ENCODE measurements at places on chromosomes 4 and X.

- DNase-seq = no peak
These were observed 113.8 kb upstream of the WDR17 start for GRCh38 chr4:175951794-175952193.

DNA sequence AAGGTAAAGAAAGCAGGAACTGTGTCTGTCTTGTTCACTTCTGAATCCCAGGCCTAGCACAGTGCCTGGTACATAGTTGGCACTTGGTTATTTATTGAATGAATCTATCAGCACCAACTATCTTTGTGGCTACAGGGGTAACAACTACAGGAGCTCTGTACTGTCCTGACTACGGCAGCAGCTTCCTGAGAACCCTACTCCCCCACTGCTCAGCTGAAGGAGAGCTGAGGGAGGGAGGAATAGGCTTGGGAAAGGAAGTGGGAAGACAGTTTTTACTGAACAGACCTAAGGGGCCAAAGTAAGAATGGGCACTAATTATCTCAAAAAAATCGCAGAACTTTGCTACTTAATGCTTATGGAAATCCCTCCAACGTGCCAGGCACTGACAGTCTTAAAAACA lies 156.1 kb upstream of the RAPGEF2 start:
- no peak for DNase-seq

DNA sequence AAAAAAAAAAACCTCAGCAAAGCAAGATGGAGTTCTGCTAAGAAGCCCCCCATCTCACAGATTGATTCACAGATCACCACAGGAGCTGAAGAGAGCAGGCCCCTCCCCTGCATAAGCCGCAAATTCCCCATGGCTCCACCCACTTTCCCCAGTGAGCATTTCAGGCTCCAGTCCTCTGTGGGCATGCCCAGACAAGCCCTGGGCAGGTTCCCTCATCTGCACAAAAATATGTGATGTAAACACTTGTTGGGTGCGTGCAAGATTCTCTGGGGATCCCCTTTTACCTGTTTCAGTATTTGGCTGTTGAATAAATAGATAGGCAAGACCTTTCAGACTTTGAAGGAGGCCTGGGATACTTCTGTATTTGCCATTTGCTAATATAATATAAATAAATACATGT lies 514.3 kb downstream of the PCDH7 start:
- no peak for DNase-seq

DNA sequence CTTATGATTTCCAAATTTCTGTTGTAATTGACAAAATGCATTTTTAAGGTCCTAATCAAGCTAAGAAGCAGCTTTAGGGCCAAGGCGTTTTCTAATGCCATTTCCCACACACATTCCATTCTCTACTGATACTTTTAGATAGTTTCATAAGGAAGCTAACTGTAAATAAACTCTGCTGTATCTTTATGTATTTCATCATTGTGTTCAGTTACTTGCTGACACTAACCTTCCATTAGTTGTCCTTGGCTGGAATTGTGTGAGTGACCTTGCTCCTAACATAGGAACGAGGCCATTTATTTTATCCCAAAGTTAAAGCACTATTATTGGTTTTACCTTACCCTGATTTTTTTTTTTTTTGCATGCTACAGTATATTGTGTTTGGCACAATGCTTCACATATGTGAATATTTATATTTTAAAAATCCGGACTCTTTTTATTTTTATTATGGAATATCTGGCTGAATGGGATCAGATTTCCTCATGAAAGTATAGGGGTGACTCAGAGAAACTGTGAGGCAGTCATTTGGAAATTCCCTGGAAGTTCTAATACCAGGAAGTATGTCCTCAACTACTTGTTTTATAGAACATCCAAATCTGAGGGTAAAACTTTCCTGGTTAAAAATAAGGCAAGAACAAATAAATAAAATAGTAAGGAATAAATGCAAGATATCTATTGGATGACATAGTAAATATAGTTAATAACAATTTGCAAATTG lies 62.7 kb upstream of the SORBS2 start:
- no peak for DNase-seq

DNA sequence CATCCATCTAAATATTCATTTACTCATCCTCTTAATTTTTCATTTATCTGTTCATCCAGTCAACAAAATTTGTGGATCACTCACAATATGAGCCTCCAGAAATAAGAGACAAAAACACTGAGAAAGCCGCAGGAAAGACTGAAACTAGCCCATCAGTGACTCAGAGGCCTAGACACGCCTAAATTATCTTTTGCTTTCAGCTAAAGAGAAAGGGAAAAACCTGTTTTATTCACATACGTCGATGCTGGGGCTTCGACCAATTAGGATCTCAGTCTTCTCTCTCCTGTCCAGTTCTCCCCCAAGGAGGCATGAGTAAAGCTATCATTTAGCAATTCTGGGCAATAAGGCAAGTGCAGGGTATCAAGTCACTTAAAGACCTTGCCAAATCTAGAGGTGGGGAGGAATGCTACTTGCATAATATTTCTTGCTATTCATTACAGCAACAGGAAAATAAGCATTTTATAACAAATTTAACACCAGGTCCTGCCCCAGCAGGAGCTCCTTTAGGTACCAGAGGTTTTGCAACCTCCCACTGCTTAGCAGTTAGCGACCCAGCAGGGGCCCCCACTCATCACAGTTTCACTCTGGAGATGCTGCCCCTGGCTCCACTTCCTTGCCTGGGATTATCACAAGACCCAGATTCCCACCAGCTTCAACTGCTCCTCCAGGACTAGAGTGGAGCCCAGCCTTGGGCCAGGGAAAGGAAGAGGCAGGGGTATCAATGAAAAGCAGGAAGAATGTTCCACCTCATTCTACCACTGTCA lies 30.1 kb upstream of the TMEM154 start:
- no peak for DNase-seq

DNA sequence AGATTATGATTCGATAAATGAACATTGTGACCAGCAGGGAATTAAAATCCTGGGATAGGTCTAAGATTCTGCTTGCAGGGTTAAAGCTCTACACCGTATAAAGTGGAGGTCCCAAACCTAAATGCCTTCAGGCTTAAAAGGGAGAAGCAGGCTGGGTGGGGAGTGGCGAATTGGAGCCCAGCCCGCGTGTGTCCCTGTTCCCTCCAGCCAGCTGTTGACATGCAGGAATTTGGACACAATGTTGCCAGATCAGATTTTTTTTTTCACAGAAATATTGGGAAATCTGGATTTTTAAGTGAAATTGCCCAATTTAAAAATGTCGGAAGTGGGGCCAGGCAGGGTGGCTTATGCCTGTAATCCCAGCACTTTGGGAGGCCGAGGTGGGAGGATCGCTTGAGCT lies 60.5 kb downstream of the ELF4 start:
- DNase-seq = no peak

- no peak for DNase-seq
These were observed 51.3 kb downstream of the RTL9 start for GRCh38 chrX:110409925-110410324.

DNA sequence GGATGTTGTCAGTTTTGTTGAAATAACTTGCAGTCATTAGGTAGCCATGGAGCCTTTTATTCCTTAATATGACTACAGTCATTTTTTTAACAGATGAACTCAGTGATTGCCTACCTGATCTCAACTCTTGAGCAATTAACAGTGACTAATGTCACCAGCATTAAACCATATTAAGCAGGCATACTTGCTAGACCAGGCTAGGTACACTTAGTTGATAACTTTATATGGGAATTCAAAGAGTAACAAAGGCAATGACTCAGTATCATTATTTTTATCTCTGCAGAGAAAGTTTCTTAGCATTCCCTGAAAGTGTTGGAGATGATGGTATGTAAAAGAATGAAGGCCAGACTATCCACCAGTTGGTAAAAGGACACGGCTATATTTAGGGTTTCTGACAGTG lies at the start of gene C4orf54:
Gene C4orf54 (minus strand): TSS at position 31 of the 400 bp plus-strand sequence. CDS start 3,180 bp downstream, outside the sequence.
- DNase-seq = no peak

DNA sequence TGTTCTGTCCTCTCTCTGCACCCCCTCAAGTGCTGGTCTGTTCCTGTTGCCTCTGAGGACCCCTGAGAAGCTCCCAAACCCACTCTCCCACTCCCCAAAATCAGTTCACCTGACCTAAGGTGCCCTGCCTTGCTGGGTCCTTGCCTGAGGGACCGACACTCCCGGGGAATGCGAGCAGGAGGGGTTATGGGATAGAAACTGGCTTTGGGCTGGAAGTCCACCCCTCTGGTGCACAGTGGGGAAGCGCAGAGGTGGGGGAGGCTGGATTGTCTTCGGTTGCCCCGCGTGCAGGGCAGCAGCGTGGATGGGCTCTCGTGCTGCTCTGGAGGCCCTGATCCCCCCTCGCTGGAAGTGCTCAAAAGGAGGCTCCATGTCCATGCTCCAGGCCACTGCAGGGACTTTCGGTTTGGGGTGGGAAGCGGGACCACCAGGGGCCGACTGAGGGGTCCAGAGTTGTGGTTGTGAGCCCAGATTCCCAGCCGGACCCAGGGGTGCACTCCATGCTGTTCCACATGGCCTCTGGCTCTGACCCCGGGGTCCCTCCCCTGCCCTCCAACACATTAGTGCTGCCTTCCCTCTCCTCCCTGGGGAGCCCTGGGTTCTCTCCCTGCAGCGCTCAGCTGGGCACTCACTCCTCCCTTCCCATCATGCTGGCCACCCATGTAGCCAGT lies 7.6 kb downstream of the SORCS2 start:
- no peak for DNase-seq

GRCh38 chr4:107736037-107736436 lies 16.0 kb upstream of the PAPSS1 start:
- no peak for DNase-seq

DNA sequence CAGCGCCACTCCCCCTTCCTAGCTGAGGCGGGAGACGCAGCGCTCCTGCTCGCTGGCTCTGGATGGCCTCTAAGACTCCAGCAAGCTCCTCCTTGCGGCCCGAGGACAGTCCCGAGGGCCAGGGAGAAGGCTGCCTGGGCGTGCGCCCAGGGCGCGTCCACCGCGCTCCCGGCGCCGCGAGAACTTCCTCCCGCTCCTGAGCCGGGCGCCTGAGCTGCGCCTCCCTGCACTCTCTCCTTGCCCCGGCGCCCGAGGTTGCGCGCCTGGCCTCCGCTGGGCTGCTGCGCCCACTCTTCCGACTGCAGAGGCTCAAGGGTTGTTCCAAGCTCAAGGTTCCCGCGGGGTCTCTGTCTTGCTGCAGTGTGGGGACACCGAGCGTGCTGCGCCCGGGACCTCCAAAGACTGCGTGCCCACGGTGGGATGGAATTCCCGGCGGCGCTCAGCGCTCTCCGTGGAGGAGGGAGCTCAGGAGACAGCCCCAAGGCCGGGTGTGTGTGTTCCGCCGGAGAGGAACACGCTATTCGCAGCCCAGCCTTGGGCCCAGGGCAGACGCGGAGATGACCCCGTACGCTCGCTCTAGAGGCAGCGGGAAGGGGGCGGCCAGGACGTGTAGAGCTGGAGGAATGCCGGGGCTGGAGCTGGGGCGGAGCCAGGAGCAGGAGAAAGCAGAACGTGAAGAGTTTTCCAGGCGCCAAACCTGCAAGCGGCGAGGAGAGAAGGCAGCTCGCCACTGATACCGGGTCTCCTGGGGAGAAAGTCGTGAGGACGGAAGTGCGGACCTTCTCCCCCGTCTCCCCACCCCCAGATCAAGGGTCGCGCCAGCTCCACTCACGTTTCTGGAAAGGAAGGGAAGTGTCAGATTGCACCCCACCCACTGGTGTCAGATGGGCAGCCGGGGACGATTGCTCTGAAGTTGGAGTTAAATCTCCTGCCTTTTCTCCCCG lies at the start of gene ARHGAP6:
Gene ARHGAP6 (minus strand): TSS at position 753 of the 944 bp plus-strand sequence. CDS start 1,092 bp downstream, outside the sequence.
- DNase-seq = no peak

GRCh38 chr4:76881375-76881774 lies 16.6 kb downstream of the SOWAHB start:
- DNase-seq = no peak

DNA sequence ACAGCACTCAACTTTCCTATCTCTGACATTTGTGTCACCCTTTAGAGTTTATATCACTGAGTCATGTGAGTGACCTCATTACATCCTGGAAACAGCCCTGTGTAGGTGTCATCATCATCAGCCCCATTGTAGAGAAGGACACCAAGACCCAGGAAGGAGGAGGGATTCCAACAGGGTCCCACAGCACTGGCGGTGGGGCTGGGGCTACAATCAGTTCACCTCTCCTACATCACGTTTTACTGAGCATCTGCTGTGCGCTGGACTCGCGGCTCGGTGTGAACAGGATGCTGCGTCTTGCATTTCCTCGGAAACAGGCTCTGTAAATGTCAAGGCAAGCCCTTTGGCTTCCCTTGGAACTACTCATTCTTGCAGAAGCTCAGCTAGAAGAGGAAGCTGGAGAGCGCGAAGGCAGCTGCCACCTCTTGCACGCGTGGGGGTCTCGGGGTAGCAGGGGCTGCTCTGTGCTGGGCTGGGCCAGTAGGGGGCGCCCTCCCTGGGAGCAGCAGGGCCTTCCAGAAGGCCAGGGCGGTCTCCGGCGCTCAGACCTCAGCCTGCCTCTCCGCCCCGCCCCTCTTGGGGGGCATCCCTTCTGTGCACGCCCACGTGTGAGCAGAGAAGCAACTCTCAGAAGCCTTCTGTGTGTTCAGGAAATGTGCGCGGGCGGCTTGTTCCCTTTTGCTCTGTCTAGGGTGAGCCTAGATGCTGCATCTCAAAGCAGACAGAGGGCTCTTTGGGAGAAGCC lies 29.0 kb downstream of the REELD1 start:
- peak; percentile 24 for DNase-seq

- DNase-seq = no peak
These were observed 272.5 kb downstream of the ARHGAP10 start for GRCh38 chr4:148004228-148004857.

GRCh38 chr4:164701665-164702064 lies 52.3 kb upstream of the SMIM31 start:
- no peak for DNase-seq

- no peak for DNase-seq
These were observed 85.7 kb downstream of the ZIC3 start for GRCh38 chrX:137651647-137652046.

GRCh38 chr4:82043809-82044137 lies 330.0 kb downstream of the HNRNPD start:
- DNase-seq = no peak

DNA sequence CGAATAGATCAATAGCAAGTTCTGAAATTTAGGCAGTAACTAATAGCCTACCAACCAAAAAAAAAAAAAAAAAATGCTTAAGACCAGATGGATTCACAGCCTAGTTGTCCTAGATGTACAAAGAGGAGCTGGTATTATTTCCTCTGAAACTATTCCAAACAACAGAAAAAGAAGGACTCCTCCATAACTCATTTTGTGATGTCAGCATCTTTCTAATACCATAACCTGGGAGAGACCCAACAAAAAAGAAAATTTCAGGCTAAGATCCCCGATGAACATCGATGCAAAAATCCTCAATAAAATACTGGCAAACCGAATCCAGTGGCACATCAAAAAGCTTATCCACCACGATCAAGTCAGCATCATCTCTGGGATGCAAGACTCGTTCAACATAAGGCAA lies 1557.9 kb downstream of the C4orf33 start:
- DNase-seq = no peak

DNA sequence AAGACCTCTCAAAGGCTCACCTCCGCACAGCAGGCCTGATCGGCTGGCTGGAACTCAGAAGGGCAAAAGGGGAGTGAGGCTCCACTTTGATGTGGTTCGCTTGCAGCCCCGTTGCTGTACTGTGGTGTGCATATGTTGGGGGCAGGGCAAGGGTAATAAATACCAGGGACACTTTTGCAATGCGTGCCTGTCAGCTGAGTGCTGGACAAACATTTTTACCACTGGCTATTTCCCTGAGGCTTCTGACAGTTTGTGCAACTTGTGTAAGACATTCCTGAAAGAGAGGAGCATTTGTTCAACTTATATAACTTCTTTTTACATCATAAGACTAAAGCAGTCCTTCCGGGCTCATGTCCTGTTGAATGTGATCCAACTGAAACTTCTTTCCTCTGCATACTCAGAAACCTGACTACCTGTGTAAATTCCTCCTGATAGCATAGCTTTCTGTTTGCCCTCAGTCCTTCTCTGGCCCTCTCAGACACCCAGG lies 82.3 kb downstream of the SPRY1 start:
- no peak for DNase-seq

All from activated CD8-positive, alpha-beta memory T cell treated with anti-CD3 and anti-CD28 coated beads for 4 hours (primary cell).